ENCODE measurements at places on chromosomes 7 and 10. TPM values are rescaled to one million over a fixed set of nuclear protein-coding genes. Genes with fewer than 3 reads are reported as not detected.

Gene TRIM74
- not detected for total RNA-seq

Gene SLC26A4
- total RNA-seq: 6.8 TPM

Gene ANKRD1
- 94.4 TPM for total RNA-seq

Gene WNT2
- total RNA-seq: 0.65 TPM

Gene MMRN2
- 0.06 TPM for total RNA-seq

Gene TFPI2
- total RNA-seq: 113 TPM

Gene TACR2
- not detected for total RNA-seq

Gene CCL24
- total RNA-seq: not detected

Gene CCDC172
- total RNA-seq: not detected

Gene HHEX
- not detected for total RNA-seq

Gene HSPA12A
- 11.0 TPM for total RNA-seq

Gene GNG11
- 21.6 TPM for total RNA-seq

Gene C10orf62
- total RNA-seq: not detected

Gene PYROXD2
- 1.0 TPM for total RNA-seq

All from Daoy (cell line).